Sigmoid colon (tissue), 7 donors: ENCODE measurements at places on chromosomes 5 and 9.
A peak's percentile ranks its signal among the peaks of the same experiment; 100 is the strongest.

- H3K36me3 ChIP-seq: peaks cover 3% of the 10 kb centered on the region
- H3K27me3 ChIP-seq: no peaks in the 10 kb centered on the region
- H3K27ac ChIP-seq: no peak overlapping the region
- no peak overlapping the region for H3K4me3 ChIP-seq
- H3K4me1 ChIP-seq: no peaks in the 10 kb centered on the region
- peak; percentile 56 for DNase-seq
Observed at GRCh38 chr5:1472964-1473628, 27.9 kb upstream of the SLC6A3 start.

GRCh38 chr9:113368348-113368981 lies 8.3 kb downstream of the HDHD3 start:
- no peak overlapping the region for H3K4me3 ChIP-seq
- no peaks in the 10 kb centered on the region for H3K27me3 ChIP-seq
- H3K4me1 ChIP-seq: no peaks in the 10 kb centered on the region
- no peak for DNase-seq

- no peak for DNase-seq
- H3K27ac ChIP-seq: no peak overlapping the region
- H3K4me1 ChIP-seq: no peaks in the 10 kb centered on the region
- no peaks in the 10 kb centered on the region for H3K36me3 ChIP-seq
- no peak overlapping the region for H3K4me3 ChIP-seq
- H3K27me3 ChIP-seq: no peaks in the 10 kb centered on the region
Observed at GRCh38 chr5:68395302-68395701, 179.7 kb downstream of the PIK3R1 start.

DNA sequence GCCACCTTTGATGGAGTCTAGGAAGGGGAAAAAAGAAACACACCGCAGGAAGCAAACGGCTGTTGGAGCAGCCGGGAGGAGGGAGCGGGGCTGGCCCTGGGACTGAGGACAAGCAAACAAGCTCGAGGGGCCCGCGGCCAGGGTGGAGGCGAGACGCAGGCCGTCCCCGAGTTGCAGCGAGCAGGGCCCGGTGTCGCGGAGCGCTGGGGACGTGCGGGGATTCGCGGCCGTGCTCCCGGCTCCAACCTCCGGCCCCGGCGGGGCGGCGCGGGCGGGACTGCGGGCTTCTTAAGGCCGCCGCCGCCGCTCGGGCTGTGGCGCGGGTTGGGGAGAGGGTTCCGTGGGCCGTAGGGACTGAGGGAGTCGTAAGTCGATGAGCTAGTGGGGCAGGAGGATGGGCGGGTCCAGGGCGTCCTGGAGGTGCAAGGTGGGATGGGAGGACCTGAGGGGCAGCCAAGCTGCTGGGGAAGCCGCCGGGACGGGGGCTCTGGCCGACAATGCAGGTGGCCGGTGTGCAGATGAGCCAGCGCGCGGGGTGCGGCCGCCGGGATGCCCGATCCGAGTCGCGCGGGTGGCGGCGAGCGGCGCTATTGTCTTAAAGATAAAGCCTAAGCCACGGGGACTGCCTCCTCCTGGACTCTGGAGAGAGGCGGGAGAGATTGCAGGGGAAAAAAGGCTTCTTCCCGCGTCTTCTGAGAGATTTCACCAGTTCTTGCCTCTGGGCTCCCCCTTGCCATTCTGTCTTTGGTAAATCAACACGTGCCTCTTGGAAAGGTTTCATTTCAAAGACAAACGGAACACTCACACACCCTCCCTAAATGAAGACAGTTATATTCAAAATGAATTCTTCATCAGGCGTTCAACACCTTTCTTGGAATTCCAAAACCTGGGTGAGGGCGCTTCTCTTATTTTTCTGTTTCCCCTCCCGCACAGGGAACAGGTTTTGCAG lies 1.6 kb upstream of the HAPLN1 start:
- H3K4me1 ChIP-seq: no peaks in the 10 kb centered on the region
- H3K27ac ChIP-seq: no peak overlapping the region
- peak overlapping the region; percentile 49 for H3K4me3 ChIP-seq
- H3K36me3 ChIP-seq: no peaks in the 10 kb centered on the region

- DNase-seq: no peak
- no peak overlapping the region for H3K27ac ChIP-seq
- no peaks in the 10 kb centered on the region for H3K4me1 ChIP-seq
- H3K27me3 ChIP-seq: no peaks in the 10 kb centered on the region
Observed at GRCh38 chr5:92207151-92207550, 824.0 kb upstream of the ARRDC3 start.
